ENCODE measurements at places on chromosomes 6 and 20. TPM values are rescaled to one million over a fixed set of nuclear protein-coding genes. Genes with fewer than 3 reads are reported as not detected.

Gene FAM83B
- total RNA-seq: 19.8 TPM

- DNase-seq: no peak
These were observed 65.9 kb downstream of the PHF20 start for GRCh38 chr20:35837577-35838195.

GRCh38 chr20:61748376-61748775, 317.3 kb downstream of the TAF4 start:
- no peak for DNase-seq

- DNase-seq: no peak
These were observed 128.2 kb upstream of the RIPOR2 start for GRCh38 chr6:25064006-25064405.

Gene EBF4
- total RNA-seq: 2.5 TPM

DNA sequence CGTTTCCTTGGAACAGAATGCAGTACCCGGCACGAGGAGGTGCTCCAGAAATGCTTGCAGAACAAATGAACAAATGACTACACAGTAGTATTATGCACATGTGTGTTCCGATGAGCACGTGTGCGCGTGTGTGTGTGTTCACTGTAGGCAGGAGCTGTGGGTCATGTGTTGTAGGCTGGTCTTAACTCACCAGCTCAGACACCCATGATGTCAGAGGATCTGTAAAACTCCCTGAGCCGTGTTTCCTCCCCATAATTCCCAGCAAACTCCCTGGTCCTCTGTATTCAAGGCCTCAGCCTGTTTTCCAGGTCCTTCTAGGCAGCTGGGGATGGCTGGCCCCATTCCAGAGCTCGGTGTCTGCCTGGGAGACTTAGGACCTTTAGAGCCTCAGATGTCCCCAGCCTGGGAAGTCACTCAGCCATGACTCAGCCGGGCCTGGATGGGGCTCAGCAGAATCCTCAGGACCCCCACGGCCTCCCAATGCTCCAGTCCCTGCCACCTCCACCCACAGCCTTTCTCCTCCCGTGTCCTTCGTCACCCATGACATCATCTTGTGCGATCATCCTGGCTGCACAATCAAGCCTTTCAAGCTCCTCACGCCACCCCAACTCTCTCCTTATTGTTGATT, 475.0 kb upstream of the SULF2 start:
- no peak for DNase-seq

DNA sequence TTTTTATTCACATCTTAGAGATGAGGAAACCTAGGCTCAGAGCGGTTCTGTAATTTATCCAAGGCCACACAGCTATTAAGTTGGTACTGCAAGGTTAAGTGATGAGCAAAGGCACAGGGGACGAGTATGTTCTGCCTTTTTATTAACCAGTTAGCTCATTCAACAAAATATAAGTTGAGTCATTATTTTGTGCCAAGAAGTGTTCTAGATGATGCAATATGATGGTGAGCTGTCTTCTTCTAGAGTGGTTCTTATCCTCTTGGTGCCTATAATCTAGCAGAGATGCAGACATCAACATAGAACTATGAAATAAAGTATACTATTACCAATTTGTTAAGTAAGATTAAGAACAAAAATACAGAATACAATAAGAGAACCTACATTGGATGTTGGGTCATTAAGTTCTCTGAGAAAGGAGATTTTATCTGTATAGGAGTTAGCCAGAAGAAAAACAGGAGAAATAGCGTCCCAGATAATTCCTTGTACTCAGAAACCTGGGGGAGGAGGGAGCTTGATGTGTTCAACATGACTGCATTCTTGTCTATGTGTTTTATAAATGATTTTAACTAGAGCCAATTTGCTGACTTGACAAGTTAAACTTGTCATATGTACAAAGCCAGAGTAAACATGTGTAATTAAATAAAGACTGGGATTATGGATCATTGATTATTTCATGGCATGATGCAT, 122.3 kb downstream of the TBXT start:
- DNase-seq: no peak

All from epithelial cell of proximal tubule (primary cell).